ENCODE measurements at places on chromosomes 16 and 17. TPM values are rescaled to one million over a fixed set of nuclear protein-coding genes. Genes with fewer than 3 reads are reported as not detected.

Gene TNFRSF13B
- not detected for total RNA-seq

Gene KRT25
- total RNA-seq = not detected

Gene ACSM5
- 11.9 TPM for total RNA-seq

- peak; percentile 88 for DNase-seq
Observed at GRCh38 chr16:54284931-54285413, 1.6 kb downstream of the IRX3 start.

GRCh38 chr16:6570530-6570929, 762.1 kb upstream of the RBFOX1 start:
- DNase-seq = no peak

- DNase-seq = peak; percentile 82
Observed at GRCh38 chr17:41392278-41392677, 5.1 kb downstream of the KRT31 start.

GRCh38 chr16:76622876-76623275, 345.7 kb downstream of the CNTNAP4 start:
- no peak for DNase-seq

Data from osteoblast (primary cell).